ENCODE measurements at places on chromosomes 7 and 10. TPM values are rescaled to one million over a fixed set of nuclear protein-coding genes. Genes with fewer than 3 reads are reported as not detected.

- no peak overlapping the region for H3K4me3 ChIP-seq
- peaks cover 2% of the 10 kb centered on the region for H3K27me3 ChIP-seq
- H3K4me1 ChIP-seq, result no peaks in the 10 kb centered on the region
- H3K27ac ChIP-seq, result no peak overlapping the region
- no peak for DNase-seq
- no peaks in the 10 kb centered on the region for H3K36me3 ChIP-seq
Observed at GRCh38 chr10:46294641-46295220, 7.9 kb downstream of the ANTXRL start.

GRCh38 chr10:1137499-1138163 lies 81.4 kb downstream of the WDR37 start:
- H3K27ac ChIP-seq, result no peak overlapping the region
- DNase-seq, result no peak
- H3K4me1 ChIP-seq, result no peaks in the 10 kb centered on the region
- no peaks in the 10 kb centered on the region for H3K36me3 ChIP-seq
- no peaks in the 10 kb centered on the region for H3K27me3 ChIP-seq

MAP3K8 gene
- total RNA-seq, result 5.1 TPM

TSC22D4 gene
- 52.9 TPM for total RNA-seq

SH3PXD2A gene
- 17.3 TPM for total RNA-seq

- no peaks in the 10 kb centered on the region for H3K27me3 ChIP-seq
- no peaks in the 10 kb centered on the region for H3K4me1 ChIP-seq
- no peak for DNase-seq
- no peak overlapping the region for H3K4me3 ChIP-seq
- H3K27ac ChIP-seq, result no peak overlapping the region
Observed at GRCh38 chr7:96224685-96225084, 97.2 kb downstream of the SLC25A13 start.

DNA sequence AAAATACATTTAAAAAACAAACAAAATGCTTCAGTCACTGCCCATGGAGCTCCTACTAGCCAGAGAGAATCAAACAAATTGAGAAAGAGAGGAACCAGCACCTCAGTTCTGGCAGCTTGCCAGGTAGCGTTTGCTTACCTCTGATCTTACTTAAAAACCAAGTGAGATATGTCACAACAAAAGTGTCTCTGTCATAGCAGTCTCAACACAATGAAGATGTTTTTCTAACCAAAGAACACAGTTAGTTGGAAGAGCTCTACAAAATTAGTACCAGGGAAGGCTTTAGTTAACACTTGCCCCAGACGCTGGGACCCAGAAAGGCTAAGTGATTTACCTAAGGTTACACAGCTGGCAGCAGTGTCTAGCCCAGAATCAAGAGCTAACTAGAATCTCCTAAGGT lies 3.4 kb downstream of the DOCK4 start:
- no peak overlapping the region for H3K4me3 ChIP-seq
- H3K27ac ChIP-seq, result no peak overlapping the region
- no peaks in the 10 kb centered on the region for H3K27me3 ChIP-seq
- no peaks in the 10 kb centered on the region for H3K36me3 ChIP-seq

DNA sequence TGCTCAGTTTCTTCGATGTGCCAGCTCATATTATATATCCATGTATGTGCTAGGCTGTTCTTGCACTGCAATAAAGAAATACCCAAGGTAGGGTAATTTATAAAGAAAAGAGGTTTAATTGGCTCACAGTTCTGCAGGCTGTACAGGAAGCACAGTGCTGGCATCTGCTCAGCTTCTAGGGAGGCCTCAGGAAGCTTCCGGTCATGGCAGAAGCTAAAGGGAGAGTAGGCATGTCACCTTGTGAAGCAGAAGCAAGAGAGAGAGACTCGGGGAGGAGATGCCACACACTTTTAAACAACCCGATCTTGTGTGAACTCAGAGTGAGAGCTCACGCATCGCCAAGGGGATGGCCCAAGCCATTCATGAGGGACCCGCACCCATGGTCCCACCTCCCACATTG lies 13.8 kb upstream of the ECHDC3 start:
- H3K27me3 ChIP-seq, result peaks cover 3% of the 10 kb centered on the region
- no peak for DNase-seq
- no peaks in the 10 kb centered on the region for H3K36me3 ChIP-seq
- H3K4me3 ChIP-seq, result no peak overlapping the region
- H3K4me1 ChIP-seq, result no peaks in the 10 kb centered on the region

DNA sequence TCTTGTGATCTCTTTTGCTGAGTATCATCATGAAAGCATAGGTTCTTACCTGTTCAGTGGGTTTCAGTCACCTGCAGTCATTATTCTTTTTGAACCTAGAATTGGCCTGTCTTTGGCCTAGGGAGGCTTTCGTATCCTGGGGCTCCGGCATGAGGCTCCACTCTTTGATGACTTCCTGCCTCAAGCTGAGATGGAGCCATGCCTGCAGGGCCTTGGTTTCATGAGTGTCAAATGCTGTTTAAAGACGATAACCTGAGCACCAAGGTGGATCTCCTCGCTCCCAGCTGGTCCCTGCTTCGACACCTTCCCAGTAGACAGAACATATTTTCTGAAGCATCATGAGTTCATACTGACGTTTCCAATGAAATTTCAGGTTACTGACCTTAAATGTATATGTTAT lies 597.8 kb upstream of the FOXK1 start:
- no peaks in the 10 kb centered on the region for H3K36me3 ChIP-seq

- DNase-seq, result peak; percentile 88
- peaks cover 8% of the 10 kb centered on the region for H3K4me1 ChIP-seq
- peak overlapping the region; percentile 48 for H3K27ac ChIP-seq
- H3K4me3 ChIP-seq, result no peak overlapping the region
- H3K27me3 ChIP-seq, result no peaks in the 10 kb centered on the region
- no peaks in the 10 kb centered on the region for H3K36me3 ChIP-seq
Observed at GRCh38 chr10:110664483-110665420, 20.6 kb downstream of the RBM20 start.

NEUROD6 gene
- not detected for total RNA-seq

LRRN3 gene
- 2.2 TPM for total RNA-seq

DNA sequence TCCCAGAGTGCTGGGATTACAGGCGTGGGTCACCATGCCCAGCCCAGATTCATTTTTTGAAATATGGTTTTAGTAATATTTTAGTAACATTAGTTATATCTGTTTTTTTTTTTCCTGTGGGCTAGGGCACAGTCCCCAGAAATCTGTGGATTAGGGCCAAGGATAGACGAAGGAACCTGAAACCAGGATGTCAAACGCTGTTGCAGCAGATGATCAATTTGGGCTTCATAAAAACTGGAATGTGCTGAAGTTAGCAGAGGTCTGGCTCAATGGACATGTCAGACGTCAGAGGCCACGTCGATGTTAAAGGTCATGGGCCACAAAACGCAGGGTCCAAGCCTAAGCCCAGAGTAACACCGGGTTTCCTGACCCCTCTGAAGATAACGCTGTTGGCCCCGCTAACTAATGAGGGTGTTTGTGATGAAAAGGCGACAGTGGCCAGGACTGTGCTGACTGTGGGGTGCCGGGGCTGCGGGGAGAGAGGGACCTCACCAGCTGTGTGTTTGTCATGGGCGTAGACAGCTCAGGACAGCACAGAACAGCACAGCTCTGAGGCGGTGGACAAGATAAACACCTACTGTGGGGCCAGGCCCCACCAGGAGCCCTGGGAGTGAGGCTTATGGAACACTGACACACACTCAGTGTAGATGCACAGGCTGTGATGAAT lies 23.8 kb upstream of the GTPBP4 start:
- no peaks in the 10 kb centered on the region for H3K27me3 ChIP-seq
- H3K4me1 ChIP-seq, result no peaks in the 10 kb centered on the region
- no peaks in the 10 kb centered on the region for H3K36me3 ChIP-seq
- no peak for DNase-seq
- no peak overlapping the region for H3K27ac ChIP-seq

Measured in astrocyte (in vitro differentiated cells and primary cell).